Thoracic aorta endothelial cell (primary cell): ENCODE measurements at places on chromosomes 11 and 22. TPM values are rescaled to one million over a fixed set of nuclear protein-coding genes. Genes with fewer than 3 reads are reported as not detected.

The SELENOH gene
- total RNA-seq, result 83.4 and 86.7 TPM in 2 replicates

The CENPM gene
- 19.7 and 26.7 TPM in 2 replicates for total RNA-seq

The LYVE1 gene
- total RNA-seq, result 0.79 and 3.9 TPM in 2 replicates

The MIAT gene
- total RNA-seq, result 0.43 and 0.66 TPM in 2 replicates

The CCDC81 gene
- 1.1 and 1.7 TPM in 2 replicates for total RNA-seq

The OR6A2 gene
- 0.43 and 0.66 TPM in 2 replicates for total RNA-seq

The BRSK2 gene
- total RNA-seq, result 0.36 and 0.53 TPM in 2 replicates

The TEX54 gene
- not detected in 2 replicates for total RNA-seq

The ANO3 gene
- total RNA-seq, result not detected in 2 replicates
